ENCODE measurements at places on chromosomes 1 and 21.

DNA sequence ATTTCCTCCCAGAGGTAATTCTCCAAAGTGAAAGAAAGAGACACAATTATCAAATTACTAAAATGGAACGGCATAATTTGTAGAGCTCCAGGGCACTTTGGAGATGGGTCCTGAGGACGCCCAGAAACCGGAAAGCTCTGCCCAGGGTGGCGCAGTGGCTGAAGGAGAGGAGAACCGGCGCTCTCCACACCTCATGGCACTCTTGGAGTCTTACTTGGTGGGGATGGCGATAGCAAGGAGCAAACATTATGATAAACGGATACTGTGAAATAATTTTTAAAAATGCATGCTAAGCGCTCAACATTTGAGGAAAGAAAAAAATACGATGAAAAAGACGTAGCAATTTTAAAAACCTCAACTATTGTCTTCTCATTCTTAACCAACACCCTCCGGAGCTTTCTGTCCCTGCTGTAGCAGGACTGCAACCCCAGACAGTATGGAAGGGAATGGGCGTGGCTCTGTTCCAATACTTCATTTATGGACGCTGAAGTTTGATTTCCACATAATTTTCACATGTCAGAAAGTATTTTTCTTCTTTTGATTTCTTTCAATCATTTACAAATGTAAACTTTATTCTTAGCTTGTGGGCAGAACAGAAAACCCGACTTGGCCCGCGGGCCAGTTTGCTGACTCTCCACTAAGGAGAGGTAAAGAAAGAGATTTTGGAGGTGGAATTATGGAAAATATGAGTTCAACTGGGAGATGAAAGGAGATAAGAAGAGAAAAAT is 1.1 kb downstream of the S100A11 start:
- DNase-seq, result peak; percentile 54

DNA sequence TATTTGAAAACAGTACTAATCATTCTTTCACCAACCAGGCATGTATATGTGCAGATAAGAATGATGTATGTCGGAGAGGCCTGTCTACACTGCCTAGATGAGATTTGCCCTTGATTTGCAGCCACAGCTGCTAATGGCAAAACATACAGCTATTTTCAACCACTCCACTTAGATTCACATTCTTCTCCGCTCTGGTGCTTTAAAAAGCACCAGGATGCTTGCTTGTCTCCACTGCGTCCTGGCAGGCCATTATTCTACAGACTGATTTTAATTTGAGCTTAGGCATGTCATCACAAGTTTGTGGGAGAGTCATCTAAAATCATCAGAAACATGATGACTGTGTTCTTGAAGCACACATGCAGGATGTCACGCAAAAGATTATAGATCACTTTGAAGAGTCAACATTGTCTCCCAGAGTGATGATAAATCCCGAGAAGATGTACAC is 119.0 kb upstream of the NRIP1 start:
- no peak for DNase-seq

- no peak for DNase-seq
These were observed 62.8 kb upstream of the COL11A1 start for GRCh38 chr1:103171041-103171590.

DNA sequence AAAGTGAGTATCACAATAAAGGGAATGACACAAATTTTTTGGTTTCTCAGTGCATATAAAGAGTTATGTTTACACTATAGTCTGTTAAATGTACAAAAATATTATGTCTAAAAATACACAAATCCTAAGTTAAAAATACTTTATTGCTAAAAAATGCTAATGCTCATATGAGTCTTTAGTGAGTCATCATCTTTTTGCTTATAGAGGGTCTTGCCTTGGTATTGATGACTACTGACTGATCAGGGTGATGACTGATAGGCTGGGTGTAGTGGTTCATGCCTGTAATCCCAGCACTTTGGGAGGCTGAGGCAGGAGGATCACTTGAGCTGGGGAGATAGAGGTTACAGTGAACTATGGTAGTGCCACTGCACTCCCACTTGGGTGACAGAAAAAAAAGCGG is 12.9 kb upstream of the NUF2 start:
- DNase-seq, result no peak

DNA sequence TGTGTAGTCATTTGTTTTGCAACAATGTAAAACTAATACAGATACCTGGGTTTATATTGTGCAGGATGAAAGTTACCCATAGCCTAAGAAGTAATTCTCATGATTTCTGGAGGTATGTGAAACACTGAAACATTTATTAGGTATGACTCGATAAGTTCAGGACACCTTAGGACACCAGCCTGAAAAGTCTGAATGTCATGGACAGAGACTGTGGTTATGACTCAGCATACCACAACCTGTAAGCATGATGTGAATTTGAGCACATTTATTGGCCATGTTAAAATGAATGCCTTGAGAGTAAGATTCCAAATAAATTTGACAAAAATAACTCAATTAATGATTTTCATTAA is 1471.7 kb upstream of the B3GALT2 start:
- no peak for DNase-seq

Data from T47D (cell line).